NCI-H2171 (cell line): ENCODE measurements at places on chromosomes 4 and X.

DNA sequence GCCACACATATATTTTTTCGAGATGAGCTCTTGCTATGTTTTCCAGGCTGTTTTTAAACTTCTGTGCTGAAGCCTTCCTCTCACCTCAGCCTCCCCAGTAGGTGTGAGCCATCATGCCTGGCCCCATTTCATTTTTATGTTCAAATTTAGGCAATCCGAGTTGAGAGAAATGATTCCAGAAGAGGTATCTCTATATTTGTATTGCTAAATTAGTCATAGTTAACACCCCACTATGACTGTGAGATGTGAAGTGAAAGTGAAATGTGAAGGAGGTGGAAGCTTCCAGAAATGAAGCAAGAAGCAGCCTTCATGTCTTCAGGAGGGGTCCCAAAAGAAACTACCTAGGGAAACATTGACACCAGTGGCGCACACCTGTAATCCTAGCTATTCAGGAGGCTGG, 17.7 kb downstream of the APELA start:
- DNase-seq: no peak

DNA sequence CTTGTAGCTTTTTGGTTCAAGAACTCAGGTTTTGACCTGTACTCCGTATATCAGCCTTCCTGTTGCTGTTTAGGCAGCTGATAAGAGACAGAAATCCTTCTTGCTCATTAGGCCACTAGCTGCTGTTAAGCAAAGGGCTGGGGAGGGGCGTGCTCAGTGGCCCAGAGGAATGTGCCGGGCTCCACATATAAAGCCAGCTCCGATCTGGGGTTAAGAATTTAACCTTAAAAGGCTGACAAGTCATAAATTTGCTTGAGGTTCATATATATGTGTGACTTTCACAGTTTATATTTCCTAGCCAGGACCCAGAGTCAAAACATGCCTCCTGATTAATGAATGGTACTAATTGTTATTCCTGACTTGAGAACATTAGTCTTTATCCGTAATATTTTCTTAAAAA, 15.3 kb downstream of the GPC3 start:
- DNase-seq: no peak

DNA sequence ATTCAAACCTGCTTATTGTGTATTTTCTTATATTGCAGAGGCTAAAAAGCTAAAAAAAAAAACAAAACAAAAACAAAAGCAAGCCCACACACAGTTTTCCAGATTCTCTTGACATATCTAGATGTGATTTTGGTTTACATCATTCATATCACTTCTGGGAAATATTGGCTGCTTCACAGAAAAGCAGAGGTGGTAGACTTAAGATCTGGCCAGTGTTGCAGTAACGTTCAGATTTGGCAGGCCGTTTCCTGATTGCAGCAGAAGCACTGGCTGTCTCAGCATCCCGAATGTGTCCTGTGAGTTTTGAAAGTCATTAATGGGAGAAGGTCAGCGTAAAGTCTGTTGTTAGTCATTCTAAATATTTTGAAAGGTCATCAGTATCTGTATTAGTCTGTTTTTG, 2062.0 kb downstream of the ARAP2 start:
- DNase-seq: no peak

GRCh38 chr4:133402616-133403015, 253.5 kb downstream of the PCDH10 start:
- DNase-seq: no peak

- DNase-seq: peak; percentile 24
Measured at GRCh38 chr4:93414041-93414550, 414.5 kb upstream of the ATOH1 start.

GRCh38 chr4:4662230-4662629, 120.4 kb upstream of the STX18 start:
- no peak for DNase-seq

- no peak for DNase-seq
Measured at GRCh38 chrX:88604433-88605221, 142.4 kb upstream of the CPXCR1 start.

DNA sequence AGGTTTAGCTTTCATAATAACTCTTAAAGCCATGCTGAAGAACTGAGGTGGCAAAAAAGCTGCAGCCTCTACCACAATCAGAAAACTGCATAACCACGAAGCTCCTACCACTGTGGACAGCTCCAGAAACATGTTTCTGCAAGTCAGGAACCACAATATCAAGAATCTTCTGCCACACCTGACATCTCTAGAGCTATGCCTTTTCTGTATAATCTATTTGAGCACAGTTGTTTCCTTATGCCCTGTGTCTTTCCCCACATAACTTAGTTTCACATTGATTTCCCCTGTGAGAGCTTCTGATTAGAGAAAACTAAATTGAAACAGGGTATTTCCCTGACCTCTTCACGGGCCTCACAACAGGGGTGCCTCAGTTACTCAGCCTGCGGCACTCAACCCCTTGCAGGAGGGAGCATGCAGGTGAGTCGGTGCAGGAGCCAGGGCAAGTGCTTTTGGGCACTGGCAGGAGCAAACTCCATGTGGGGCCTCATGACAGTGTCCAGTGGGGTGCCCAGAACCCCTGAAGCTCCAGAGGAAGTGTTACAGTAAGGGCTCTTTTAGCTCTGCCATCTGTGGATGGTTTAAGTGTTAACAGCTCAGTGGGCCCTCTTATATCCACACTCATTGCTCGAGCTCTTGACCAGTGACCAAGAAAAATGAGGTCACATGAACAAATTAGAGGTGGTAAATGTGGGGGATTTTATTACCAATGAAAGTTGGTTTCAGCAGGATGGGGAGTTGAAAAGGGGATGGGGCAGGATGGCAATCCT, 132.8 kb upstream of the BMP3 start:
- DNase-seq: no peak

- no peak for DNase-seq
Measured at GRCh38 chr4:83862471-83862870, 326.6 kb downstream of the GPAT3 start.

- DNase-seq: no peak
Measured at GRCh38 chr4:184217634-184218033, at the start of gene ENPP6. ENPP6 (minus strand) TSS chr4:184217873; CDS start chr4:184217819, 54 bp downstream.
